ENCODE measurements at places on chromosomes 6 and 20.
A peak's percentile ranks its signal among the peaks of the same experiment; 100 is the strongest.

- no peak for DNase-seq
These were observed 47.6 kb downstream of the HLA-G start for GRCh38 chr6:29875257-29875656.

GRCh38 chr6:28587746-28588075 lies 62.0 kb downstream of the GPX5 start:
- no peak for DNase-seq

GRCh38 chr6:129696843-129697242 lies 13.1 kb downstream of the ARHGAP18 start:
- DNase-seq, result no peak

- no peak for DNase-seq
These were observed 354.1 kb upstream of the MAP3K7 start for GRCh38 chr6:90940812-90941481.

DNA sequence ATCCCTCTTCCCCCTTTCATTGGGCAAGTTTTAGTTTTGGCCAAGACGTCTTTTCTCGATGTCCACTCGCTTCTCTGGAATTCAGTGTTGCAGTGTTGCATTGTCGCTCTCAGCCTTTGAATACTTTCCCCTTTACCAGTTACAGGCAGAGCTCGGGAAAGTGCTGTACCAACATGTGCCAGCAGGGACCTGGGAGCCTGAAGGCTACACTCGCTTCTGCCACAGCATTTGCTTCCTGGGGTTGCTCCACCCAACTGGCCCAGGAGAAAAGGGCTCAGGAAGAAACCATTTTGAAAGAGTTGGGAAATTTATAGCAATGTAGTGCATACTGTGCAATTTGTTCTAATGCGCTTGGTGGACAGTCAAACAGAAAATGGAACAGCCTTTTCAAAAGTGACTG lies 78.6 kb downstream of the LINC00237 start:
- DNase-seq, result peak; percentile 57

GRCh38 chr20:20435453-20435852 lies 67.5 kb downstream of the INSM1 start:
- DNase-seq, result no peak

- no peak for DNase-seq
These were observed 24.6 kb downstream of the RAMACL start for GRCh38 chr6:166561771-166562359.

DNA sequence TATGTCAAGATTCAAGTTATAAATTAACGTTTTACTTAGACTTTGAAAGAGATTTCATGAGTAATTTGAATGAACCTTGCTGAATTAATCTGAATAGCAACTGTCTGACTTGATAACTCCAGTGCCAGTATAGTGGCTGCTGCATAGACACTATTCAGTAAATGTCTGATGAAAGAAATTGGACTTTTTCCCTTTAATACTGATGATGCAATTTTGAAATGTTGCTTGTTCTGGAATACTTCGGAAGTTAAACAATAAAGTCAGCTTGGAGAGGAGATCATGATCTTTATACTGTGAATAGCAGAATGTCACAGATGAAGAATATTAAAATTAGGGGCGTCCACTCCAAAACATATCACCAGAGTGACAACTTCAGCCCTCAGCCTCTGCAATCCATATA lies 3.6 kb upstream of the PGBD1 start:
- DNase-seq, result no peak

Data from ecto neural progenitor cell (in vitro differentiated cells).